ENCODE measurements at places on chromosomes 4 and X. TPM values are rescaled to one million over a fixed set of nuclear protein-coding genes. Genes with fewer than 3 reads are reported as not detected.
A peak's percentile ranks its signal among the peaks of the same experiment; 100 is the strongest.

Gene UGT2B15
- not detected for total RNA-seq

Gene REELD1
- 0.29 TPM for total RNA-seq

Gene OTUD6A
- not detected for total RNA-seq

Gene RBM47
- total RNA-seq = 33.5 TPM

Gene FRG2
- total RNA-seq = not detected

Gene ARL9
- total RNA-seq = 0.49 TPM

Gene PARM1
- 48.5 TPM for total RNA-seq

Gene CDKL2
- total RNA-seq = 2.3 TPM

Gene GASK1B
- total RNA-seq = 173 TPM

Gene ARMCX1
- 32.9 TPM for total RNA-seq

Gene PALLD
- total RNA-seq = 626 TPM

DNA sequence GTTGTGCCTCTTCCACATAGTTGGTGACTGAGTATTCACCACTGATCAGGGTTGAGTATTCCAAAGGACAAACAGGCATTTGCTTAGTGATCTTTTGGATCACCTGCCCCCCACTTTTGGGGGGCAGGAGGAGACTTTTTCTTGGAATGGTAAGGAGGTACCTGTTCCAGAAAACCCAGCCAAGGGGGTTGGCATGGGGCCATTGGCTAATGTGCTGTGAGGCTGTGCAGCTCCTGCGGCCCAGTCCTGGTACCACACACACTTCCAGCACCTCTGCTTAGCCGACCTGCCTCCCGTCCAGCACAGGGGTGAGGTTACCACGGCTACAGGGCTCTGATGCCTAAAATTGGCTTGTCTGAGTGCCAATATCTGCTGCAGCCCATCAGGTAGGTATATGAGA is 40.1 kb upstream of the MGST2 start:
- no peak overlapping the region for H3K4me3 ChIP-seq
- no peak overlapping the region for H3K27ac ChIP-seq
- no peaks in the 10 kb centered on the region for H3K36me3 ChIP-seq

- H3K36me3 ChIP-seq = no peaks in the 10 kb centered on the region
- no peak overlapping the region for H3K4me3 ChIP-seq
- H3K27me3 ChIP-seq = no peaks in the 10 kb centered on the region
- DNase-seq = no peak
- no peak overlapping the region for H3K27ac ChIP-seq
Measured at GRCh38 chr4:53309321-53310040, 56.4 kb downstream of the SCFD2 start.

DNA sequence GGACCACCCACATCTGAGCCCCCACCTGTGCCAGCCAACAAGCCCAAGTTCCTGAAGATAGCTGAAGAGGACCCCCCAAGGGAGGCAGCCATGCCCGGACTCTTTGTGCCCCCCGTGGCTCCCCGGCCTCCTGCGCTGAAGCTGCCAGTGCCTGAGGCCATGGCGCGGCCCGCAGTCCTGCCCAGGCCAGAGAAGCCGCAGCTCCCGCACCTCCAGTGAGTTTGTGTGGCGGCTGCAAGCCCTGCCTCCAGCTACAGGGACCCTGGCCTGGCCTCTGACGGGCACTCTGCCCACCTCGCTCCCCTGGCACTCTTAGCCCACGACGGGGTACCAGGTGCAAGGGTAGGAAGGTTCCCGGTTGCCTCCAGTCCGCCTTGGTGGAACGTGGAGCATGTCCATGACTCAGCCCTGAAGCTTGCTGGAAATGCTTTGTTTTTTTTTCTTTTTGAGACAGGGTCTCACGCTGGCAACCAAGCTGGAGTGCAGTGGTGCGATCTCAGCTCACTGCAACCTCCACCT is 13.7 kb upstream of the ADD1 start:
- no peak overlapping the region for H3K27ac ChIP-seq
- H3K4me1 ChIP-seq = no peaks in the 10 kb centered on the region
- H3K36me3 ChIP-seq = no peaks in the 10 kb centered on the region

- DNase-seq = no peak
- no peak overlapping the region for H3K27ac ChIP-seq
- H3K4me3 ChIP-seq = no peak overlapping the region
- H3K36me3 ChIP-seq = no peaks in the 10 kb centered on the region
- H3K27me3 ChIP-seq = no peaks in the 10 kb centered on the region
Measured at GRCh38 chrX:27380163-27380845, 82.8 kb downstream of the PPP4R3C start.

GRCh38 chr4:131499141-131499873 is 1649.8 kb upstream of the PCDH10 start:
- H3K27ac ChIP-seq = no peak overlapping the region
- no peak for DNase-seq

DNA sequence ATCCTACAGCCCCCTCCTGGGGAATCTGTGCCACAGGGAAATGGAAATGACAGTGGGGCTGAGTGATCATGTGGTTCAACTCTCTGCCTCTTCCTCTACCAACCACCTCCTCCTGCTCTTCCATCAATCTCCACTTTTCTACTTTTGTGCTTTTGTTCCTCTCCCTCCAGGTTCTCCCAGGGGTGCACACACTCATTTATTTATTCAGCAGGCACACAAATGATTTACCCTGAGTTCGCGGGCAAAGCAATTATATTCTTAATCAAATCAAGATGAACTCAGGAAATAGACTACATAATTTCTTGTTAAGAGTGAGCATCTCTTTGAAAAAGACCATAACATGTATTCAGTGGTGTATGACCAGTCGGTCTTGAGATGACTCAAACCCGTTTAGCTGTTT is 69.2 kb downstream of the VCX3A start:
- no peaks in the 10 kb centered on the region for H3K4me1 ChIP-seq
- H3K4me3 ChIP-seq = no peak overlapping the region
- H3K36me3 ChIP-seq = no peaks in the 10 kb centered on the region
- H3K27ac ChIP-seq = no peak overlapping the region

GRCh38 chrX:13750204-13750603 is 15.7 kb downstream of the OFD1 start:
- H3K4me1 ChIP-seq = no peaks in the 10 kb centered on the region
- H3K27me3 ChIP-seq = no peaks in the 10 kb centered on the region
- no peaks in the 10 kb centered on the region for H3K36me3 ChIP-seq
- no peak for DNase-seq

DNA sequence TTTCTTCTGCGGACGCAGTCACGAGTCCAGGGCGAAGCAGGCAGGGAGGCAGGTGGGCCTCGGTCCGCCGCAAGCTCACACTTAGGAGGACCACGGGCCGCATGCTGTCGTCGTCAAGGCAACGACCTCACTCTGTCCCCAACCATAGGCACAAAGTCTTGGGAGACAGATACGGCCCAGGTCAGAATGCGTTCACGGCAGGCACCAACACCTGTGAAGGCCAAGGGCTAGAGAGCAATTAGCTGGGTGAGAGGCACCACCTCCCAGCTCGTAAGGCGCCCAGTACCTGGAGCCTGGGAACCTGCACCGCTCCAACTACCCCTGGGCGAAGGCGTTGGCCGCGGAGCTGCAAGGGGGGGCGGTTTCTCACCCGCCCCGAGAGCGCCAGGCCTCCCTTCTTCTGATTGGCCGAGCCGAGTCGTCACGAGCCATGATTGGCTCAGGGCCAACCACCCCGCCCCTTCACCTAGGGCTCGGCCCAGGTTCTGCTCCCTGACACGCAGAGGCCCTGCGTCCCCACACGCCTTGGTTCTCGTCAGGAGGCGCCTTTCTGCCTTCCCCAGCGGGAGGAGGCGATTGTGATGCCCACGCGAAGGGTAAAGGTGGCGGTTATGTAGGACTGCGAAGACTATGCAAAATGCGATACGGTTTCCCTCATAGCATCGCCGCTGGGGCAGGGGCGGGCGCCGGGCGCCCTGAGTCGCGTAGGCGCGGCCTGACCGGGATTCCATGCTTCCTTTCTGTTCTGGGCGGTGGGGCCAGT is at the start of gene CDKL2:
Gene CDKL2, minus strand, starts transcription at position 355 of the 763 bp plus-strand sequence. CDS start 4,540 bp downstream, outside the sequence.
- peak within 1 kb of the TSS; percentile 59 for H3K4me3 ChIP-seq
- H3K36me3 ChIP-seq = no peaks in the 10 kb centered on the region
- no peaks in the 10 kb centered on the region for H3K27me3 ChIP-seq
- DNase-seq = peak; percentile 89

DNA sequence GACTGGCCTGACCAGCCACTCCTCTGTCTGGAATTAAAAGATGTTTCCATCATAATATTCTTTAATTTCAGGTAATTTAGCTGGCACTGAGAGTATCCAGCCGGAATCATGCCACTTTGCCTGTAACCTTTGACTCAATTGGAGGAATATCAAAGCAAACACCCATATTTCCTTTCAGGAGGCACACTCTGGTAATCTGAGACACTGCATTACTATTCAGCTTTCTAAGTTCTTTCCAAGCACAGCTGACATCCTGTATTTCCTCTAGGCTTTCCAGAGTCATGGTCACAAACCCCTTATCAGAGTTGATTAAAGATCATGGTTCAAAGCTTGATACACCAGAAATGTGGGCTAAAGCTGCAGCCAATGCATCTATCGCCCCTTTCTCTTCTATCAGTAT is 29.3 kb downstream of the INTS12 start:
- no peak overlapping the region for H3K27ac ChIP-seq
- no peak for DNase-seq
- H3K4me3 ChIP-seq = no peak overlapping the region
- H3K4me1 ChIP-seq = no peaks in the 10 kb centered on the region
- H3K36me3 ChIP-seq = peaks cover 5% of the 10 kb centered on the region
- no peaks in the 10 kb centered on the region for H3K27me3 ChIP-seq

DNA sequence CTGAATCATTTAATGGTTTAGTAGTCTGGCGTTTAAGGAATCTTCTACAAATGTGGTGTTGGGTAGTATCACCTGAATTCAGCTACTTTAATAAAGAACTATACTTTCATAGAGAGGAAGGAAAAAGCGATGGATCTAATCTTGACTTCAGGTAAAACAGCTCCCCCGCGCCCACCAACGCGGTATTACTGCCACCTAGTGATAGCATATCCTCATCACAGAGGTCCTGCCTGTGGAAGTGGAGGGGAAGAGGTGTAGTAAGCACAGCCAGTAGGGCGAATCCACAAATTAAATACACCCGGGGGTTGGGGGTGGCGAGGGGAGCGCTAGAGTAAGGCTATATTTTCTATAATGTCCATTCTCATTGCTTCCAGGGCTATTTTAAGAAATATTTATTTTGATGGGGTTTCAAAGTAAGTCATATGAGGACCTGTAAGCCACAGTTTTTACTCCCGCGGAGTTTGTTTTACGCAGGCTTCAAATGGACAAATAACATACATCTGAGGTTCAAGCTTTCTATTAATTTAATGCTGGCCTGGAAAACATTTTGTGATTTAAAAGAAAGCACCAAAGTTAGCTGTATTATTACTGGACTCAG is 8.3 kb upstream of the DAPP1 start:
- H3K4me1 ChIP-seq = no peaks in the 10 kb centered on the region
- no peaks in the 10 kb centered on the region for H3K27me3 ChIP-seq
- no peaks in the 10 kb centered on the region for H3K36me3 ChIP-seq
- H3K27ac ChIP-seq = no peak overlapping the region
- DNase-seq = peak; percentile 55
- no peak overlapping the region for H3K4me3 ChIP-seq

DNA sequence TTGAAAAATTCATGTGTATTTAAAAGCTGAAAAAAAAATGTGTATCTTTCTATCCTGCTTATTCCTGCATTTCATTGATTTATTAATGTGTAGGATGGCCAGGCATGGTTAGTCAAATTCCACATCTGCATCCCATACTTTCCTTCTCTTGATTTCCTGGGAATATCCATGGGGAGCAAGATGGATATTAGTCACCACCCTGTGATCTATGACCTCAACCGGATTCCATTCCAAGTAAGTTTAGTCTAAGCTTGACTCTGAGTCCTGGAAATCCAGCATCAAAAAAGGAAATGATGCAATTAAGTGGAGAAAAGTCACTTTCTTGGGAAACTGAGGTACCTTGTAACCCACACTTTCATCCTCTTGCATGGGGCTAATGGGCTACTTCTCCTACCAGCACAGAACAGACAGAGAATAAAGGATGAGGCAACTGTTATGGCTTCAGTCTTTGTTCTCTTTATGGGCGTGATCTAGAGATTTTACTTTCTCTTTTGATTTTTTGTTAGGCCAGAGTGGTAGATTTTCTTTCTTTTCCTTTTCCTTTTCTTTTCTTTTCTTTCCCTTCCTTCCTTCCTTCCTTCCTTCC is 17.1 kb upstream of the BEX4 start:
- no peak overlapping the region for H3K27ac ChIP-seq
- no peaks in the 10 kb centered on the region for H3K36me3 ChIP-seq
- no peak overlapping the region for H3K4me3 ChIP-seq
- H3K27me3 ChIP-seq = no peaks in the 10 kb centered on the region
- H3K4me1 ChIP-seq = no peaks in the 10 kb centered on the region

DNA sequence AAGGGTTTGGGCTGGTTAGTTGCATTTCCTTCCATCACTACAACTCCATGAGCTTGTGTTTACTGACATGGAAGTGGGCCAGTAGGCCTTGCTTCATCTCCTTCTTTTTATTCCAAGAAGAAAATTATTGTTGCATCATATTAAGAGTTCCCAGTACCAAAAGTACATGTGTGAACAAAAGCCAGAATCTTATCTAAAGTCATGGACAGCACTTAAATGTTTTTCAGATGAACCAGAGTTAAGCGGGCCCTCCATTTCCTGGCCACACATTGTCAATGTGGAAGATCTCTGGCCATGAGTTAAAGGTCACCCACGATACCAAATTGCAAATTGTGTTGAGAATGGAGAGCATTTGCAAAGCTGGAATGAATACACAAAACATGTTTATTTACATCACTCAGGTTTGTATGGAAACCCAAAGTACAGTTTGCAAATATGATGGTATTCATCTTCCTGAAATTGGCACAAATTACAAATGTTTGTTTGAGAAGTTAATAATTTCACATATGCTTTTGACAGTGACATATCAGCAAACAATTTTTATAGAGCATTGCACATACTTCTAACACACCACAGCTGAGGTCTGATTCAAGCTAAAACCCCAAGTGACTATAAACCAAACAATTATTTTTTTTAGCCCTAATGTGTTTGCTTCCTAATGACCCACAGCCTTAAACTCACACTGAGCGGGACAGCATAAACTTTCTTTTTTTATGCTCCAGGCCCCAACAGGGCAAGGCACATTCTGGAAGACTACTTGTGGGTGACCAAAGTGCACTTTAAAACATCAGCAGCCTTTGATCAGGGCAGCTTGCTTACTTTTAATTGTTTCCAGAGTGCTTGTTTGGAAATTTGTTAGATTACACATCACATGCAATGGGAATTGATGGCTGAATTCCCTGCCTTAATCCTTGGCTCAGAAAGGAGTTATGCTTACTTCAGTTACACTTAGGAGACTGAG is 502.9 kb upstream of the SLIT2 start:
- H3K27ac ChIP-seq = no peak overlapping the region
- H3K36me3 ChIP-seq = no peaks in the 10 kb centered on the region
- no peak overlapping the region for H3K4me3 ChIP-seq
- no peak for DNase-seq
- H3K4me1 ChIP-seq = no peaks in the 10 kb centered on the region
- H3K27me3 ChIP-seq = no peaks in the 10 kb centered on the region

DNA sequence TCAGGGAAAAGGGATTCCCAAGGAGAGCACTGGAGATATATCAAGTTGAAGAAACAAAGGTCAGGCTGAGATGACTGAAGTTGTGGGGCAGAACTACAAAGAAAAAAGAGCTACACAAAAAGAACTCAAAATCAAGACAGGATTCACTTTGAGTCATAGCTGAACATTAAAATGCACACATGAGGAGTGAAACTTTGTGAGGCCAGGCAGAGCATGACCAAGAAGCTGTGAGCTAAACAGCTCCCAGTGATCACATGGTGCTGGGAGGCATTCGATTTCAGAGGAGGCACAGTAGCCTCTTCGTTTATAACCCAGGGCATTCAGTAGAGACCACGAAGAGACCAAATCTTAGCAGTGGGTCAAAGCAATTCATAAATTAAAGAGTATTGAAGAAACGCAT is 145.3 kb downstream of the ATRX start:
- H3K4me3 ChIP-seq = no peak overlapping the region
- H3K27ac ChIP-seq = no peak overlapping the region
- H3K4me1 ChIP-seq = no peaks in the 10 kb centered on the region
- no peaks in the 10 kb centered on the region for H3K27me3 ChIP-seq
